ENCODE measurements at places on chromosomes 5 and 9.

DNA sequence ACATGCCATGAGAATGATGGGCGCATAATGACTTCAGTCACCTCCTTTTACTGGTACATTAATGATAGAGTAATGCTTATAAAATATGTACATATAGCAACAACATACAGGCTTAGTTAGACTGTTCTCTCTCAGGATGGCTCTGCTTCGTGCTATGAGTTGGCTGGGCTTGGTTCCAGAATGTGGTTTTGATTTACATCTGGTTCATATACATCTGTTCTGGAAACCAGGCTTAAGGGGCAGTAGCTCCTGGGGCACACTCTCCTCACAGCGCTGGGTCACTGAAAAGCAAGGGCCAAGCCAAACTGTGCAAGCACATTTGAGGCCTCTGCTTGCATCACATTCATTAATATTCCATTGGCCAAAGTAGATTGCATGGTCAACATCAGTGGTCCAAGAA is 44.9 kb downstream of the PCSK1 start:
- no peak for DNase-seq

- DNase-seq, result no peak
These were observed 138.0 kb upstream of the FSTL4 start for GRCh38 chr5:133750356-133750755.

DNA sequence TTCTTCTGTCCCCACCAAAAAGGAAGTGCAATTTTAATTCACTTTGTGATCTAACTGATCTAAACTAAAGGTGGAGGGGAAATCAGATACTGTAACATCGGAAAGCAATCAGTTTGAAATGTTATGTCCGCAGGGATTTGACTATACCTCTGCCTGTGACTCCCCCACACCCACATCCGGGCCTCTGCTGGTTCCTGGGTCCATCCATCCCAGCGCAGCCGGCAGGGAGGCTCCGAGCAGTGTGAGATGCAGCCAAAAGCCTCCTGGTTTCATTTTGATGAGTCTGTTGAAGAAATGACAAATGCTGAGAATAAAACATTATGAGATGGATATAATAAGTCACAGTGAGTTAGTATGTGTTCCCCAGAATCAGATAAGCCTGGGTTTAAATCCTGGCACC is 8.6 kb downstream of the FSTL4 start:
- DNase-seq, result no peak

DNA sequence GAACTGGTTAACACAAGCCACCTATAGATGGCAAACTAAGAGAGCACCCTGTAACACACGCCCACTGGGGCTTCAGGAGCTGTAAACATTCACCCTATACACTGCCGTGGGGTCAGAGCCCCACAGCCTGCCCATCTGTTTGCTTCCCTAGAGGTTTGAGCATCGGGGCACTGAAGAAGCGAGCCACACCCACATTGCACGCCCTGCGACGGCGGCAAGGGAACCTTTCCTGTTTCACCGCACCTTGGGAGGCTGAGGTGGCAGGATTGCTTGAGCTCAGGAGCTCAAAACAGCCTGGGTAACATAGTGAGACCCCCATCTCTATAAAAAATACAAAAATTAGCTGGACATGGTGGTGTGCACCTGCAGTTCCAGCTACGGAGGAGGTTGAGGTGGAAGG is 76.6 kb downstream of the HRH2 start:
- DNase-seq, result no peak

DNA sequence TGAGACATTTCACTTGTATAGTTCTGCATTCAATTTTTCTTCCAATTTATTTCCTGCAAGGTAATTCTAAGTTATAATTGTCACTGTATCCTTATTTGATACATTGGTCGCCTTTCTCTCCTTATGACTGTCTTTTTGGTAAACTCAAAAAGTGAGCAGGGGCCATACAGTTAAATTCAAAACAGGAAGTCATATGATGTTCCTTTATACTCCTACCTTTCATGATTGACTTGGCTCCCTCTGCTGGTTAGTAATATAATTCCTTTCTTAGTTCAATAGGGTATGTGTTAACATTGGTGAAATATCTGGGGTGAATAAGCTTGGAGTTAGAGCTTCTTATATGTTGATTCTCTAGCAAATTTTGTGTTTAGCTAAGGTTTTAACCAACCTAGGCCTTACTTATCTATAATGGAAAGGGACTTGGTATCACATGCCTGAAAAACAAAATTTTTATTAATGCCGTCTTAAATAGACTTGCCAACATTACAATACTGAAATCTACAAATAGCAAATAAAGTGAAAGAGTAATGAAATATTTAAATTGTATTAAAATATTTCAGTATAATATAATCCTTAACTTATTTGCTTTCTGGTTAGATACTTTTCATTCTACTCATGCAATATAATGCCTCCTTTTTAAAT is 6.0 kb upstream of the NIPBL start:
- DNase-seq, result peak; percentile 27

- DNase-seq, result no peak
These were observed 72.4 kb downstream of the CTSL start for GRCh38 chr9:87798261-87798833.

DNA sequence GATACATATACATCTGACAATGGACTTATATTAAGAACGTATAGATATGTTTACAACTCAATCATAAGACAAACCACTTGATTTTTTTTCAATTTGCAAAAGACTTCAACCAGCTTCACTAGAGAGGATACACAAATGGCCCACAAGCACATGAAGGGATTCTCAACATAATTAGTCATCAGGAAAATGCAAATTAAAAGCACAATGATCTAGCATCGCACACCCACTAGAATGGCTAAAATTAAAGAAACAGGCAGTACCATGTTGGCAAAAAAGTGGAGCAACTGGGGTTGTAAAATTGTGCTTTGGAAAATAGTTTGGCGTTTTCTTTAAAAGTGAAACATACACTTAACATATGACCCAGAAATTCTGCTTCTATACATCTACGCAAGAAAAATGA is 80.0 kb upstream of the TRIO start:
- DNase-seq, result no peak

- DNase-seq, result no peak
These were observed 64.3 kb downstream of the MVB12B start for GRCh38 chr9:126390923-126391322.

GRCh38 chr9:19498015-19498414 is 89.2 kb downstream of the ACER2 start:
- DNase-seq, result peak; percentile 61

DNA sequence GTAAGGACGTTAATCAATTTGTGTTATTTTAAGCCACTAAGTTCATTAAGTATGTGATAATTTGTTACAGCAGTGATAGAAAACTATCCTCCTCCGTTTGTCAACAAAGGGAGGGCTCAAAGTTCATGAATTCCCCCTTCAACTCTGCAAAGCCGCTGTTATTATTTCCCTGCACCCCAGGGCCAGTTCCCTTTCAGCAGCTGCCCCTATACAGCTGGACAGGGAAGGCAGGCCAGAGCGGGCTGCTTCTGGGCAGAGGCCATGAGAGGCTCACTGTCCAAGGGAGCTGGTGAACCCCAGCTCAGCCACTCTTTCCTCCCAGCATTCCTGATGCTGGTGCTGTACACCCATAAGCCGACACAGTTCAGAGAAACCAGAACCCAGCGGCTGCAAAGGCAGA is 102.4 kb upstream of the GPR151 start:
- DNase-seq, result no peak

DNA sequence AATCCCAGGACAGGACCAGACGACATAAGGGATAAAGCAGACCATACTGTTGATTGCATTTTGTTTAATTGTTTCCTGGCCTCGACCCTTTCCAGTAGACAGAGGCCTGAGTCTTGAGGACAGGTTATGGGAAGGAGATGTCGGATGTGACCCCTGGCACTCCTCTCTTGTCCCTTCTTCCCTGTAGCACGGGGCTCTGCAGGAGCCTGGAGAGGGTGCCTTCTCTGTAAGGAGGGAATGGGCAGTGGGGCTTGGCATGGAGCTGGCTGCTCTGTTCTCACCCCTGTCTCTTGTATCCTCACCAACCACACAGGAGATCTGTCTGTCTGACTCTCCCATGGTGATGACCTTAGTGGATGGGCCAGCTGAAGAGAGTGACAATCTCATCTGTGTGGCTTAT is 40.1 kb upstream of the SLC2A8 start:
- no peak for DNase-seq

- no peak for DNase-seq
These were observed 22.5 kb upstream of the JAKMIP2 start for GRCh38 chr5:147805030-147805454.

- no peak for DNase-seq
These were observed 18.3 kb upstream of the RXRA start for GRCh38 chr9:134307674-134308638.

GRCh38 chr5:80745490-80745889 is 90.7 kb upstream of the DHFR start:
- DNase-seq, result no peak

- no peak for DNase-seq
These were observed 101.5 kb downstream of the PLCXD3 start for GRCh38 chr5:41408676-41409443.

GRCh38 chr5:37837414-37838032 is 2.3 kb downstream of the GDNF start:
- DNase-seq, result peak; percentile 74
